H4 (cell line): ENCODE measurements at places on chromosomes 12 and 14. TPM values are rescaled to one million over a fixed set of nuclear protein-coding genes. Genes with fewer than 3 reads are reported as not detected.
A peak's percentile ranks its signal among the peaks of the same experiment; 100 is the strongest.

- peak; percentile 74 for DNase-seq
These were observed 707.9 kb downstream of the AACS start for GRCh38 chr12:125773033-125773640.

Gene GALNT9
- 1.2 and 1.7 TPM in 2 replicates for total RNA-seq

DNA sequence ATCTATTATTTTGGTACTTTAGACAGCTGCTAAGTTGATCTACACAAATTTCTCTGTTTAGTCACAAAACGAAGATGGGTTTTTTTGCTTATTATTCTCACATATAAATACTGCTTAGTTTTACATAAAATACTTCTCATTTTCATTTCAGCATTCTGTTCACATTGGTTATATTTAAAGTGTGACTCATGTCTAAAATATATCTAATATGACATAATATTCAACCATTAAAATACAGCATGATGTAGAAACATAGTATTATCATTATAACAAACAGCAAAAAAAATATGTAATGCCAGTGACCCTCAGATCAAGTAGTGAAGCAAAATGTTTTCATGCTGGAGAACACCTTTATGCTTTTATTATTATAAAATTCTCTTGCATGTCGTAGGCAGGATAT is 63.7 kb downstream of the SH2B3 start:
- DNase-seq = no peak

GRCh38 chr12:84412226-84412625 is 500.4 kb downstream of the SLC6A15 start:
- DNase-seq = no peak

DNA sequence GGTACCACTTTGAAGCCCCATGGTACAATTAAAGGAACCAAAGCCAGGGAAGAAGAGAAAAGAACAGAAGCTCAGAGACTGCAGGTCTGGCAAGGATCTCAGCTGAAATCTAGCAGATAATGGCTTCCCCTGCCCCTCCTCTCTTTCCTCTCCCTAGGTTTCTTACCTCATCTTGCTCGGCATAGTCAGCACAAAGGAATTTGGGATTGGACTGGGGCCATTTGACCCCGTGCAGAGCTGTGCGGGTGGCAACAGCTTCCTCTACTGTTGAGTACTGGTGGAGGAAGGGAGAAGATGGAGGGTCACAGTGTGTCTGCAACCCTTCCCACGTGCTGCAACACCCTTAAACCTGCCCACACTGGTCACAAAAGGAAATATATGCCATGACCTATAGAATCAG is 4.7 kb upstream of the CDH24 start:
- DNase-seq = peak; percentile 87

DNA sequence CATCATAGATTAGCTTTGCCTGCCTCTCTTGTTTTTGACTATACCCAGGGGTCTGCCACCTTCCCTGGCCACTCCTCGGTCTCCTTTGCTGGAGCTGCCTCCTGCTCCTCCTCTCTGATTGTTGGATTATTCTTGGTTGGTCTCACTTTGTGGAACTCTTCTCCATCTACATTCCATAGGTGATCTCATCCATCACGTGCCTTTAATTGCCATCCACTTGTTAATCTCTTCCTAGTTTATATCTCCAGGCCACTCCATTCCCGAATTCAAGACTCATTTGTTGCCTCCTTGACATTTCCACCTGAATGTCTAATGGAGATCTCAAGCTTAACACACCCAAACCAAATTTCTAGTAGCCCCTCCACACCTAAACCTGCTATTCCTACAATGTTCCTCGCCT is 5.4 kb downstream of the POLR3B start:
- no peak for DNase-seq

Gene SRRM4
- total RNA-seq = 0.04 TPM in 1 of 2 replicates, not detected in the other

Gene STAC3
- total RNA-seq = not detected in 2 replicates

- no peak for DNase-seq
These were observed 41.5 kb upstream of the LIN7A start for GRCh38 chr12:80979251-80979650.

DNA sequence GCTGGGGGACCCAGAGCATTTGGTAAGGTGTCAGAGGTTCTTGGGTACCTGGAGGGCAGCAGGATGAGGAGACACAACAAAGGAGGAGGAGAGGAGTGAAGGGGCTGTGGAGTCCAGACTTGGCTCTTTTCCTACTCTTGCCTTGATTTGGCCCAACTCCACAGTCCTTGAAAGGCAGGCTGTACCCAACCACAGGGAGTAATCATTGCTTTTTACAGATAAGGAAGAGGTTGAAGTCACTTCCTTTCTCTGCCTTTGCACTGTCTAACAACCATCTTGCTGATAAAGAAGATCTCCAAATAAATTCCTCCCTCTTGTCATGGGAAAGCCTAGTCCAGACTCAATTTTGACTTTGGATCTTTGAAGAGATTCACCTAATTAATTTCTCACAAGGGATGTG is 226.8 kb upstream of the HMGA2 start:
- DNase-seq = no peak

GRCh38 chr12:117865505-117865904 is 103.3 kb downstream of the KSR2 start:
- no peak for DNase-seq

DNA sequence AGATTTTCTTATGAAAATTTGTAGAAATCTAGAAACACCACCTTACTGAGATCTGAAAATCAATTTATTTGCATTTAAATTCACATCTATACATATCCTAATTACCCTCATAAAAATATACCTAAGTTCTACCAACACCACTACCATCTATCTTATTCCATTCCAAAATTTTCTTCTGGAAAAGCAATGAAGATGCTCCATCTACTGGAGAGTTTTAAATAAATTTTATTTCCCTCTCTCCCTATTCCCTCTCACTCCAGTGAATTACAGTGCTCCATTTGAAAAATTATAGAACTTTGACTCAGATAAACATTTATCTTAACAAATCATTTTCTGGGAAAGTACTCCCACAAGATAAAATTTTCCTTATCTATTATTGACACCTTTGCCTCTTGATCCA is 2.3 kb upstream of the C14orf39 start:
- no peak for DNase-seq

GRCh38 chr14:61661471-61662400 is 33.6 kb upstream of the HIF1A start:
- DNase-seq = no peak

Gene RNF212B
- not detected in 2 replicates for total RNA-seq
